ENCODE measurements at places on chromosomes 16 and 17.

- no peak for DNase-seq
Observed at GRCh38 chr17:50764734-50765149, 2.6 kb downstream of the ANKRD40CL start.

- DNase-seq = peak; percentile 92
Observed at GRCh38 chr17:31313982-31314781, at the start of gene EVI2B. TSS of gene EVI2B (minus strand) at chr17:31314054. CDS start at chr17:31305609, 8,445 bp downstream.

DNA sequence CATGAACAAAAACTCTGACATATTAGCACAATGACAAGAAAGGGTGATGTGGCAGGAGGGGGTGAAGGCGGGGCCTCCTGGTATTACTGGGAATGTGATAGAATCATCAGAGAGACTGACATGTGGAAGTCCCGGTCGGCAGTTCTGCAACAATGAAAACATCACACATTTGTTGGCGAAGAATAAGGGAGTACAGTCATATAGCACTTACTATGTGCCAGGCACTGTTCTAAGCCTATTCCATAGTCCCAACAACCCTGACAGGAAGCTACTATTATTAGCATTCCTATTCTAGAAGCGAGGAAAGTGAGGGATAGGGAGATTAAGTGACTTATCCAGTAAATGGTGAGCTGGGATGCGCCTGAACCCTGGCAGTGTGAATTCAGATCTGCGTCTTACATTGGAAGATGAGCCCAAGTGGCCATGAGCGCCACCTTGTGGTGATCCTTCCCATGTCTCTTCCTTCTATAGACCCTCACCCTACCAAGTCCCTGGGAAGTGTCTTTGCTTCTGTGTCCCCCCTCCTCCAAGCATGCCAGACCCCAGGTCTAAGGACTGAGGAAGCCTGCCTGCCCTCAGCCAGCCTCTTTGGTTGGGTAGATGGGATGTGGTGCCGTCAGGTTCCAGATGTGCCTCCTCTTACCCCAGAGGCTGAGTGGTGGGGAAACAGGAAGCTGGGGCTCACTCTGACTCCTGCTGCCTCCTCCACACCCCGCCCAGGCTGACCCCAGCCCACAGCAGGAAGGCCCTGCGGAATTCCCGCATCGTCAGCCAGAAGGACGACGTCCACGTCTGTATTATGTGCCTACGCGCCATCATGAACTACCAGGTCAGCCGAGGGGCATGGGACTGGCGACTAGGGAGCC lies 14.0 kb downstream of the FMNL1 start:
- peak; percentile 89 for DNase-seq

DNA sequence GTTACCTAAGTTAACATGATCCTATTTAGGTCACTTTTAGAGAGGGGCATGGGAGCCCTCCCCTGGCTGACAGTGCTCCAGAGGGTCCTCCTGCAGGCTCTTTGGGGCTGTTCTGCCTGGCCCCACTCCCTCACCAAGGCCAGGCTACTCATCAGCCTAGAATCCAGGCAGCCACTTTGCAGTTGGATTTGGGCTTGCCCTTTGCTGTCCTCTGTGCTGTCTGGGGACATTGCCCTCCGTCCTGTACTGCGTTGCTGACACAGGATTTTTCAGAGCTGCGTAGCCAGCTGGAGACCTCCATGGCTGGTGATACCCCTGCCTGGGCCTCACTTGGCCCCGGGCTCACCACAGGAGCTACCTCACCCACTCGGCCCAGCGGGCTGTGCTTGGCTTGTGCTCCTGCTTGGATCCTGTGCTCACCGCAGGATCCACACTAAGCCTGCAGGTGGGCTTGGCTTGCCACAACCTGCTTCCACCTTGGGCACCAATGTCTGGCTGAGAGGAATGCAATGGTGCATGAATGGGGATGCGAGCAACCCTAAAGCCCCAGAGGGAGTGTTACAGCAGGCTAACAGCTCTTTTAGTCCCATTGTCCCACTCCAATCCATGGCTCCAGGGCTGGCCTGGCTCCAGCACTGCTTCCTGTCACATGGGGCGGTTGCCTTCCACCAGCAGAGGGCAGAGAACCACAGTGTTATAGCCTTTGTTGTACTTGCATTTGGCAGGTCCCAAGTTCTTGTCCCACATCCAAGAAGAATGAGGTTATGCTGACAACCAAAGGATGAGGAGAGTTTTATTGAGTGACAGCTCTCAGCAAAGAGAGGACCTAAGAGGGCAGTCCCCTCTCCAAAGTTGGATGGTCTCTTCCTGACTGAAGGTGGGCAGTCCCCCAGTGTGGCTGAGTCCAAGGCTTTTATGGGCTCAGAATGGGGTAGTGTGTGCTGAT lies 21.5 kb downstream of the CCL4 start:
- DNase-seq = no peak

GRCh38 chr16:71479420-71479819 lies 9.7 kb downstream of the ZNF19 start:
- DNase-seq = peak; percentile 20

DNA sequence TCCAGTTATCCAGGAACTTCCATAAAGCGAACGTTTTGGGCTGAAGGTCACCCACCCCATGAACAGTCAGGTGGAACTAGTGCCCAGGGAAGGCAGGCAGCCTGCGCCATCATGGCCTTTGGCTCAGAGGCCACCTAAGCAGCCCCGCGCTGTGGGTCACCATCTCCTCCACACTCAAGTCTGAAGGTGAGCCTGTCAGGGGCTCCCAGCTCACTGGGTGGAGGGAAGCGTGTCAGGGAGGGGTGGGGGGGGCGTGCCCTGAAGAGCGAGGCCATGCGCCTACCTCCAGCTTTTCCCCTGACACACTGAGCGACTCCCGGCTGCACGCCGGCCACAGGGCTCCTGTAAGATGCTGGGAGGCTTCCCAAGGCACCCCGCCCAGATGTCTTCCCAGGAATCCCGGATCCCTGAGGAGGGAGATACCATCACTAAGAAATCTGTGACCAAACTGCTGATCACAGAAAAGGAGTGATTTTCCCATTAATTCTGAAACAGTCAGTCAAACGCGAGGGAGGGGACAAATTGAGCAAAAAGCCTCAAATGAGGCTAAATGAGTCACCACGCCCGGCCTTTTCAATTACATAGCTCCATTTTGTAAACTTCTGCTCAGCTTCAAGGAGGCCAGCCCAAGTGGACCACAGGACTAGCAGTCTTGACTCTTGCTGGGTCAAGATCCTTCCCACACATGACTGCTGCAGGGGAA lies 26.5 kb upstream of the SLC25A19 start:
- DNase-seq = peak; percentile 95

DNA sequence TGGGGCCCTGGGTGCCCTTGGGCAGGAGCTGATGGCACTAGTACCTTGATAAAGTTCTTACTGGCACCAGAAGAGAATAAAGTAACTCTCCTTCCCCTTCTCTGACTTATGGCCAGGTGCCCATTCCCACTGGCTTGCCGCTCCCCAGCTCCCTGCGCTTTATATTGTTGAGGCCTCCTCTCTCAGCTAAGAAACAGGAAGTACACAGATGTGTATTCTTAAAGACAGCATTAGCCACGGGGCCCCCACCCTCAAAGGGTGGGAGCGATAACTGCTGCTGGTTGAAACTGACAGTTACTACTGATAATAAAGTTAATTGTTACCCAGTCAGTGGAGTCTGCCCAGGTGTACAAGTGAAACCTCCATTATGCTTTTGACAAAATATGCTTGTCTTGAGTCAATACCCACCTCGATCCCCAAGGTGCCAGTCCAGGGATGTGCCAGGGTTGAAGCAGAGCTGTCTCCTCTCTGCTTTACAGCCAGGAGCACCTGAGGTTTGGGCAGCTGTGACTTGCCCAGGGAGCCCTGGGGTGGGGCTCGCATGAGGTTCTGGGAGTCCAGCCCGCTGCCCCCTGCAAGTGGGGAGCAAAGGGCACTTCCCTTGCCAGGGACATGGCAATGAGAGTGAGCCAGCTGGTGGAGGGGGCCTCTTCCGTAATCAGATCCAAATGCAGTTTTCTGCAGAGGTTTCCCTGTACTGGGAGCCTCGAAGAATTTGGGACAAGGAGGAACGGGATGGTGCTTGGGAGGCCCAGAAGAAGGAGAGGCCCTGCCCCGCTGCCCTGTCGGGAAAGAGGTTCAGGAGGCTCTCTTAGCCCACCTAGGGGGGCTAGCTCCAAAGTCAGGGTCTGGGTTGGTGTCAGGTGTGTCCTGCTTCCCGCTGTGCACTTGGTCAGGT lies 5.4 kb upstream of the CLDN9 start:
- DNase-seq = no peak

DNA sequence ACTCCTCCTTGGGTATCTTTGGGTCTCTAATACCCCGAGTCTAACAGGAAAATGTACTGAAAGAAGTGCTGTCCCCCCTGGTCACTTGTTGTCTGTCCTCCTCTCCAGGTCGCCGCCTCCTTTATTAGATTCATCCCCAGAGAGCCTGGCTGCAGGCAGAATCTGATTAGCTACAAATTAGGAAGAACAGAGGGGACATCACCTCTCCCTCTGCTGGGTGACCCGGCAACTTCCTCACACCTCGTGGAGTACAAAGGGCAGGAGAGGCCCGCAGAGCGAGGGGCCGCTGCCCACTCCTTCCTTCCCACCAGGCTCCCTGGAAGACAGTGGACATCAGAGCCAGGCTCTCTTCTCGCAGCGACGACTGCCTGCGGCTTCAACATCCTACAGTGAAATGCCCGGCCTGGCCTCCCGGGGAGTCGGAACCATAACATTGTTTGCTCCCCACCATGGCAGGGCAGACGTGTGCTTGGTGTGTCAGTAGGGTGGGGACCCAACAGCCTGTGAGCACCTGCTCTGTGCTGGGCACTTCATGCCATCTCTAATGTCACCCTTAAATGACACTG lies 5.3 kb downstream of the CYB561 start:
- no peak for DNase-seq

GRCh38 chr16:69880640-69881133 lies 70.4 kb upstream of the CLEC18A start:
- no peak for DNase-seq

DNA sequence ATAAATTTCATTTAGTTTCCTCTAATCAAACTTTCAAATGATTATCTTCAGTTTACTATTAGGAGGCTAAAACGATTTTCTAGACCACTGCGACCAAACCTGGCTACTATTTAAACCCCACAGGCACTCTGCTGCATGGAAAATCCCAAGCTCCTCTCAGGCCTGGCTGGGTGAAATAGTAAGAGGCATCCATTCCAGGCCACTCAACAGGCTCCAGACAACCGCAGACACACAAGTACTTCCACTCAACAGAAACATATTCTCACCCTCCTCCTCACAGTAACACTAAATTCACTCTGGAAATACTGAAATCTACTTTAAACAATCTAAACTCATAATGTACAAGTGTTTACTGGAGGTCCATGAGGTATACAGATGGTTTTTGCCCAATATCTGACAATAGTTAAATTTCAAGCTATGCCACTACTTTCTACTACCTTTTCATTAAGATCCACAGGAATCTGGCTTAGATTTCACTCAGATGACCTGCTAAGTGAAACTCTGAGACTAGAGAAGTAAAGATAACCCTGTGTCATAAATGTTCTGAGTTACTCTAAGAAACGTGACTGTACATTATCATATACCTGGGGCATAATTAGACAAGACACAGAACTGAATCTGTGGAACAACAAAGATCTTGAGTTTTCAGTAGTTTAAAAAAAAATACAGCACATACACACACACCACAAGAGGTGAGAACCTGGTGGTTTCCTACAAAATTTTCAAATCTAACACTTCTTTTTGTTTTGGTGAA lies 10.4 kb downstream of the VPS53 start:
- DNase-seq = no peak

- no peak for DNase-seq
Observed at GRCh38 chr16:3789375-3790099, 72.2 kb upstream of the TRAP1 start.

DNA sequence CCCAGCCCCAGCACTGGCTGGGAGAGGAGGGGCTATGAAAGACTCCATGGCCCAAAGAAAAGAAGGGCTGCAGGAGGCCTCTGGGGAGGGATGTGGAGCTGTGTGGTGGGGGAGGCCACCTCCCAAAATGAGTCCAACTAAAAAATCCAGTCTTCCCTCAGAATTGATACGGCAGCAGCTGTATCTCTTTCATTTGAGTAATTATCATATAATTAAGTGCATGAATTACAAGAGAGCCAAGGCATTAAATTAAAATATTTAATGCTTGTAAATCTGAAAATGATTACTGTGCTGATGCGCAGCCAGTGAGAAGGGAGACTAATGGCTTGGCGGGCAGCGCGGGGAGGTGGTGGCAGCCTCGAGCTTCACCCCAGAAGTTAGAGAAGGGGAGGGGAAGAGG lies 192.8 kb downstream of the C16orf78 start:
- DNase-seq = no peak

GRCh38 chr17:77493238-77493820 lies 352.6 kb downstream of the SEC14L1 start:
- peak; percentile 61 for DNase-seq

DNA sequence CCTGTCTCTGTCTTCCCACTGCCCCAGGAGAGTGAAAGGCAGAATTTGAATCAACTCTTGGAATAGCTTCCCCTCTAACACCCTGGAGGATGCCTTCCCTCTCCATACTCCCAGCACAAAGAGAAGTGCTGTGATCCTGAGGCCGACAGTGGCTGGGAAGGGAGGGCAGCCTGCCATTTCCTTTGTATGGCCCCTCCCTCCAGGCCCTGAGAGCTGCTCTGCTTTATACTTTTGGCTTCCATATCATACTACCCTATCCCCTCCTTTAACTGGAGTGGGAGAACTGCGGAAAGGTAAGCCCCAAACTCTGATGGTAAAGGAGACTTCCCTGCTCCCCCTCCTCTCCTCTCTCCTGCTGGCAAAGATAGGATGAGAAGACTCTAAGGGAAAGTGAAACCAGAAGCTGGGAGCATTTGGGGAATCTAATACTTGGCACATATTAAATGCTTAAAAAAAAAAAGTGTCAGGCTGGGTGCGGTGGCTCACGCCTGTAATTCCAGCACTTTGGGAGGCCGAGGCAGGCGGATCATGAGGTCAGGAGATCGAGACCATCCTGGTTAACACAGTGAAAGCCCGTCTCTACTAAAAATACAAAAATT lies 4.1 kb upstream of the MED24 start:
- DNase-seq = no peak

DNA sequence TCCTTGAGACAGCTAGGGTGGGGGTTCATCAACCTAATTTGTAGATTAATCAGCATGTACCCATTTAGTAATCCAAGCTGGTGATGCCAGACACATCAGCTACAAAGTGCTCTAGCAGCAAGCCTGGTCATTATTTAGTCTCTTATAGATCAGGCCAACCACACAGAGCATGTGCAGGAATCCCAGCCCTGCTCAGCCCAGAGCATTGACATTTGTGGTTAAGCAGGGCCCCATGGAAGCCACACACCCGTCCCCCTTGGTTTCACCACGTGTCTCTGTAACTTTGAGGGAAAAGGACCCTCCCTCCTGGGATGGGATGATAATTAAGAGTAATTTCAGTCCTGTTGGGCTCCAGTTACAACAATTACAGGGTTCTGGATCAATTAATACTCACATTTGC lies 268.8 kb upstream of the RPL38 start:
- no peak for DNase-seq

DNA sequence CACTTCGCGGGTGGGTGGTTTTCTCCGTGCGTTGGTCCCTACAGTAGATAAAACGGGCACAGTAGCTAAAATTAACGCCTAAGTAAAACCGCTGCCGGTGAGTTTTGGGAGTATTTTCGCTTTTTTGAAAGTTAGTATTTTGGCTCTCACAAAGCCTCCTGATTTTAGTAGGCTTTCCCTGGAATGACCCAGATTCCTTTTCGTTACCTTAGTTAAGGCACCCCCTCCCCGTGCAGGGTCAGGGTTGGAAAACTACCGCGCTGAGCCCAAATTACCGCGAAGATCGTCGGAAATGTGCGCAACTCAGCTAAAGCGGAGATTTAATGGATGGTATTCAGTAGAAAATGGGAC lies 28.3 kb upstream of the ST6GALNAC1 start:
- no peak for DNase-seq
